Stimulated activated CD4-positive, alpha-beta T cell treated with anti-CD3 and anti-CD28 coated beads, TNF-alpha, amount 100 ng/mL, for 1 hour (primary cell): ENCODE measurements at places on chromosomes 6 and 20.

- DNase-seq: no peak
These were observed 4.3 kb downstream of the TJAP1 start for GRCh38 chr6:43481591-43482236.

DNA sequence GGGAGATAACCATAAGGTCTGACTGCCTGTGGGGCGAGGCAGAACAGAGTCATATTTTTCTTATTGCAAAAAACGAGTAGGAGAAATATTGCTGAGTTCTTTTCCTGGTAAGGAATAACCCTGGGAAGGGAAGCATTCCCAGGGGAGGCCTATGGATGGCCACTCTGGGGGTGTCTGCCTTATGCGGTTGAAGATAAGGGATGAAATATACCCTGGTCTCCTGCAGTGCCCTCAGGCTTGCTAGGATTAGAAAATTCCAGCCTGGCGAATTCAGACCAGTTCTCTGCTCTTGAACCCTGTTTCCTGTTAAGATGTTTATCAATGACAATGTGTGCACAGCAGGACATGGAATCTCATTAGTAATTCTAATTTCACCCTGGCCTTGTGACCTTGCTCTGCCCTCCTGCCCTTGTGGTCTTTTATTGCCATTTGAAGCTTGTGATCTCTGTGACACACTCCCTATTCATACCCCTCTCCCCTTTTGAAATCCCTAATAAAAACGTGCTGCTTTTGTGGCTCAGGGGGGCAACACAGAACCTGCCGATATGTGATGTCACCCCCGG lies 491.1 kb upstream of the EYS start:
- no peak for DNase-seq

DNA sequence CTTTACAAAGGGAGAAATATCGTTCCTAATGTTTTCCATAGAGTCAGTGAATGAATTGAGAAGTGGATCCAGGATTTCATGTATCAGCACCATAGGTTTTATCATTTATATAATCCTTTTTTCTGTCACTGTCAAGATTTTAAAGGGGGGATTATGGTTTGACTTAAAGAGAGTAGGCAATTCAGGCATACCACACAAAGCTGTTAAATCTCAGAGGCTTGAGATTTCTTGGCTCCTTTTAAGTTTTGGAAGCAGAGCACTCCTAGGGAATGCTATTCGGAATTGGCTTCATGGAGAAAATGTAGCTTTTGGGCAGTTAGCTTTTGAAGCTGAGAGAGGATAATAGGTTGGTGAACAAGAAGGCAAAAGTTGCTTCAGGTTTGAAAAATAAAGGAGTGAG lies 274.7 kb downstream of the SOX4 start:
- no peak for DNase-seq

DNA sequence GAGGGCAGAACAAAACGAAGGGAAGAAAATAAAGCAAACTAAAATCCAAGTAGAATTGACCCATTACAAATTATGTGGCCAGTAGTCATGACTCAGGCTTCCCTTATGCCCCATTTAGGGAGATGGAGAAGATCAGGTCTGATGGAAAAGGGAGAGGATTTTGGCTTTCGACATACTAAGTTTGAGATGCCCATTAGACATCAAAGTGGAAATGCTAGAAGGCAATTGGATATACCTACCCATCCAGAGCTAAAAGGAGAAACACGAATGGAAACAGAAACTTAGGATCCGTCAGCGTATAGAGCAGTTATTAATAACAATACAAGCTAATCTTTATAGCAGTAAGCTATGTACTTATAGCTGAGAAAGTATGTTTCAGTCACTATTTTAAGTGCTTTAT lies 4.8 kb downstream of the TRPC4AP start:
- no peak for DNase-seq

DNA sequence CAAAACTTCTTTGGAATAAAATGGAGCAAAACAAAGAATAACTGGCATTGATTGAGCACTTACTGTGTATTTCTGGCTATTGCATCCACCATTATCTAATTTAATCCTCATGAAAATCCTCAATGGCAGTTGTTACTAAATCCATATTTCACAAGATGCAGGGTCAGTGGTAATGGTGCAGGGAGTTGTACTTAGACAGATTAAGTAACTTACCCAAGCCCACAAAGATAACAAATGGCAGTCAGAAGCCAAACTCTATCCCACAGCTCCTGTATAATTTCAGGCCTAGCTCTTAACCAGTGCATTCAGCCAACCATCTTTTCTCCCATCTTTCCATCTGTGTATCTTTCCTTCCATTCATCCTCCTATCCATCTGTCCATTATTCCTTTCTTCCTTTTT lies 29.3 kb upstream of the SSTR4 start:
- DNase-seq: no peak

GRCh38 chr20:2084703-2085102 lies 16.9 kb upstream of the STK35 start:
- DNase-seq: no peak

GRCh38 chr6:14673201-14673600 lies 555.6 kb downstream of the CD83 start:
- DNase-seq: no peak

DNA sequence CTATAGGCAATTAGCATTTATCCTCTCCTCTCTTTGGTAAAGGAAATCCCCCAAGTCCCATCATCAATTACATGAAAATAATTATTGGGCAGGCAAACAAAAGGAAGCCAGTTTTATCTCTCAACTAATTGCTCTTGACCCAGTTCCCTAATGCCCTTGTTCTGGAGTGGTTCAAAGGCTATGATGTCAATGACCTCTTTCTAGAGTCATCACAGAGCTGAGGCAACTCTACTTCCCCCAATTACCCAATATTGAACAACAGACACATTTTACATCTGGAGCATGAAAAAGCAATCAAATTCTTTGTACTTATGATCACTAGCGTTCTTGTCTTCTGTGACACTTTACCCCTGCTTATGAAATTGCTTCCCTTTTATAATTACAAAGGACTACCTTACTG lies 43.5 kb downstream of the NT5E start:
- DNase-seq: no peak

- DNase-seq: no peak
These were observed 847.0 kb downstream of the PHF3 start for GRCh38 chr6:64482631-64483030.

DNA sequence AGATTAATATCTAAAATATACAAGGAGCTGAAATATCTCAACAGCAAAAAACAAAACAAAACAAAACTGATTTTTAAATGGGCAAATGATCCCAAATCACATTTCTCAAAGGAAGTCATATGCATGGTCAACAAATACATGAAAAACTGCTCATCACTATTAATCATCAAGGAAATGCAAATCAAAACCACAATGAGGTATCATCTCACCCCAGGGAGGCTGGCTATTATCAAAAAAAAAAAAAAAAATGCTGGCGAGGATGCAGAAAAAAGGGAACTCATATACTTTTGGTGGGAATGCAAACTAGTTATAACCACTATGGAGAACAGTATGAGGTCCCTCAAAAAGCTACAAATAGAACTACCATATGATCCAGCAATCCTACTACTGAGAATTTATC lies 34.6 kb downstream of the REPS1 start:
- no peak for DNase-seq
